ENCODE measurements at places on chromosomes 2 and 18.

GRCh38 chr2:216142540-216142939 lies 33.4 kb downstream of the XRCC5 start:
- DNase-seq, result no peak

DNA sequence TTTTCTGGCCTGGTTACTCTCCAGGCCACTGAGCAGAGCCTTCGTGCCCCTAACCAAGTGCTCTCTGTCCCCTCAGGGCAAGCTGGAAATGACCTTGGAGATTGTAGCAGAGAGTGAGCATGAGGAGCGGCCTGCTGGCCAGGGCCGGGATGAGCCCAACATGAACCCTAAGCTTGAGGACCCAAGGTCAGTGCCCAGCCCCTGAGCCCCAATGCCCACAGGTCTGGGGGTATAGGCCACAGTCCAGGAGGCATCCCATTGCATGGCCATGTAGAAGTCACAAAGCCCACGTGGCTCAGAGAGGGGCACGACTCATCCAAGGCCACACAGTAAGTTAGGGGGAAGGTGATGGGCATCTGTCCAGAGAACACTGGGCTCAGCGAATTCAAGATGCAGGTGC lies 227.6 kb downstream of the DYSF start:
- no peak for DNase-seq

DNA sequence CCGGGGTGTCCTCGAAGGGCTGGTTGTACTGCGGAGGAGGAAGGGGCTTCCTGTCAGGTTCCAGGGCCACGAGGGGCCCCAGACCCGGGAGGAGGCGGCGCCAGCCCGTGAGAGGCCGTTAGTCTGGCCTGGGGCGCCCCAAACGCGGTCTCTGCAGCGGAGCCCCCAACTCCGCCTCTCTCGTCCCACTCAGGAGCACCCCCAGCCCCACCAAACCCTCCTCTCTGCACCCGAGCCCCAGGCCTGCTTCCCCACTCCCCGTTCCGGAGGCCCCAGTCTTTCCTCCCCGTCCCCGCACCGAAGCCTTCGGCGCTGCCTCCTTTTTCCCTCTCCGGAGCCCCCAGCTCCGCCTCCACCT lies 473 bp downstream of the HJURP start:
- no peak for DNase-seq

- no peak for DNase-seq
Measured at GRCh38 chr2:175478096-175478768, 296.7 kb upstream of the ATP5MC3 start.

- DNase-seq, result no peak
Measured at GRCh38 chr18:46480226-46480625, 176.8 kb downstream of the LOXHD1 start.

DNA sequence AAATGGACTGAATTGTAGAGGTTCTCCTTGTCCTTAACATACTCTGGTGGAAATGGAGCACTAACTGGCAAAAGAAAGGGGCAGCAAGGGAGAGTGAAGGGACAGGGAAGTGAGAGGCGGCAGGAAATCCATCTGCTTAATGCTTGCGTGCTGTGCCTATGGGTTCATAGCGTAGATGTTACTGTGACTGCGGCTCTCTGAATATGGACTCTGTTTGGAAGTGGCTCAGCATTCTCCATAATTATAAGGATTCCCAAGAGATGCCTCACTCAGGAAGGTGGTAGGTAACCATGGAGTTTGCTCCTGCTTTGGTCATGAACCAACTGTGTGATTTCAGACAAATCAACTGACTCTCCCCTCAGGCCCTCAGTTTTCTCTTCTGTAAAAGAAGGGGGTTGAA lies 50.0 kb downstream of the MYO3B start:
- DNase-seq, result no peak

GRCh38 chr2:64363848-64364247 lies 90.1 kb upstream of the LGALSL start:
- no peak for DNase-seq
